AG08395 (cell line): ENCODE measurements at places on chromosomes 4 and X.
A peak's percentile ranks its signal among the peaks of the same experiment; 100 is the strongest.

DNA sequence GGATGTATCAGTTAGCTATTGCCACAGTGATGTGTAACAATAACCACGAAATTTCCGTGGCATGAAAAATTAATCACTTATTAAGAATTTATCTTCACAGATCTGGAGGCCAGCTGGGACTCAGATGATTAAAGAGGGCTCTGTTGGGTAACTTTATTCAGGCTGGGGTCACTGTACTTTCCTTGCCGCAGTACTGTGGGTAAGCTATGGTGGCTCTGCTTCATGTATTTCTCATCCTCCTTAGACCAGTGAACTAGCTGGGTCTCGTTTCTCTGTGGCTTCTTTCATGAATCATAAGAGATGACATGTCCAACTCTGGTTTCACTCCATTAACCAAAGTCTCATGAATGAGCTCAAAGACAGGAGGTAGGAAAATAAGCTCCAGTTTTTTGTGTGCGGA lies 13.5 kb downstream of the TEX13B start:
- DNase-seq, result no peak

DNA sequence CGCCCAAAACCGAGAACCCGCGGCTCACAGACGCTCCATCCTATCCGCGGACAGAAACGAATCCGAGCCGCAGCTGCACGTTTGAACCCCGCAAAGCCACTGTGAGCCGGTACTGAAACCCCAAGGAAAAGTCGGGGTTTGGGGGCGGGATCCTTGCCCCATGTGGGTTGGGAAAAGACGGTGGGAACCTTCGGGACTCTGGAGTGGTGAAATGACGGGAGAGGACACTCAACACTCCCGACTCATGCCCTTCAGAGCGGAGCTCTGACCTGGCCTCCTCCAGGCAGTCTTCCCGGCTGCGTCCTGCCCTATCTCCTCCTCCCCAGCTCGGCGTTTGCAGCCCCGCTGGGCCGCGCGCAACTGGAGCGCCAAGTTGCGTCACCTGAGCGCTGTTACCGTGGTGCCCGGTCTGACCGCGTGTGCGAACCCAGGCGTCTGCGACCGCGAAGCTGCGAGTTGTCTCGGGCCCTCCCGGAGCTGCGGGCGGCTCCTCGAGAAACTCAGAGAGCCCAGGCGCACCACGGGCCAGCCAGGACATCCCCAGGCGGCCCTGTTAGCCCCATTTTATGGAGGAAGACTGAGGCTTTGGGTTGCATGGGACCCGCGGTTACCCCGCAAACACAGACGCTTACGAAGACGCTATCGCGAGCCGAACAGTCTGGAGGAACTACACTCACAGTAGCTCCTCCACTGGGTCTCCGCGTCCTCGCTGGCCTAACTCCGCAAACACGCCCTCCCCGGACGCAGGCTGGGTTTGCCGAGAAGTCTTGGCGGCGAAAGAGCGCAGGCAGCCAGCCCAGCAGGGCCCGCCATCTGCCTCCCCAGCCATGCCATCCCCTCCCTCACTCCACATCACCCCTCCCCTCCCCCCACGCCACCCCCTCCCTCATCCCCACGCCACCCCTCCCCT lies 20.3 kb upstream of the HMX1 start:
- DNase-seq, result no peak

DNA sequence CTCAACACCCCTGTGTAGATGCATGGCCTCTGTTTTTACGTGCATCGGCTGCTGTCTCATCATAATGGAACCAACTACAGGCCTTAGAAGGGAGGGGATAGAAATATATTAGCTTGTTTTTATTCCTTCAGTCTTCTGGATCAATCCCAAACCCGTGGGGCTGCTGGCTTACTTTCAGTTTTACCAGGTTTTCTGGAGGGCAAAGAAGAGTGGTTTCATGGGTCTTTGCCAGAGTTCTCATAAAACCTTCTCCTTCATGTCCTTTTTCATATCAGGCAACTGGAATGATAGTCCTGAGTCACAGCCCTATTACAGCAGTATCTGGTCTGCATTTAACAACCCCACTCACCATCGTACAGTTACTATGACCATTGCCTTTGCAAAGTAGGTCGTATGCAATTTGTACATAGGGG lies 34.6 kb downstream of the PPP2R2C start:
- DNase-seq, result no peak

DNA sequence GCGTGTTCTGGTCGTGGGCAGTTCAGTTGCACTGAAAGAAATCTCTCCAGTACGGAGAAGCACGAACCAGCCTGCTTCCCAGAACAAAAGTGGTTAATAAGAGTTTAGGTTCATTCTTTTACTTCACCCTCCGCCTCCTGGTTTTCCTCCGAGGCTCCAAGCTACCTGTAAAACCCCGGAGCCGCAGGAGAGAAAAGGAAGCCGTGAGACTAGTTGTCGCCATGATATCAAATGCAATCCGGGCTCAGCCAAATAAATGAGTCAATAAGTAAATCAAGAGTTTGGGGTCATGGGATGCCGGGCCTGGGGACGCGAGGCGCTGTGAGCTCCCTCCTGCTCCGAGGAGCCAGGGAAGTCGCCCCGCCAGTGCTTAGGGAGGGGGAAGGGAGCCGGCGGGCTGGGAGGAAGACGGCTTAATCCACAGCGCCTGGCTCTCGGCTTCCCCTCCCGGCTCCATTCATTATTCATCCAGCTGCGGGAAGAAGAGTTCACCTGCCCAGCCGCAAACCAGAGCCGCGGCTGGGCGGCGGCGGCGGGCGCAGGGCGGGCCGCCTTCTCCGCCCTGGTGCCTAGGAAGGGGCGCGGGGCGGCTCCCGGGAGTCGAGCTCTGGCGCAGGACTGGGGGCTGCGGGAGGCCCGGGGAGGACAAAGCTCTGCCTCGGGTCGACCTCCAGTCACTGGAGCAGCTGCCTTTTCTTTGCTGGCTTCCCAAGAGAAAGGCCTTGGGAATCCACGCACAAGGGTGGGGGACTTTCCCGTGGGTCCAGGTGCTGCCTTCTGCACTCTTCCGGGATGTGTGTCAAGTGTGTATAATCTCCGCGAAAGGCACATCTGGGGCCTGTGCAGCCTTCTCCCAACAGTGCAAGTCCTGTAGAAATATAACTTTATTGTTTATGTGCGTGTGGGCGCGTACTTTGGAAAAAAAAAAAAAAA lies 1.7 kb downstream of the FRAS1 start:
- peak; percentile 37 for DNase-seq

GRCh38 chrX:130179579-130180215 lies 7.9 kb downstream of the RAB33A start:
- DNase-seq, result no peak

DNA sequence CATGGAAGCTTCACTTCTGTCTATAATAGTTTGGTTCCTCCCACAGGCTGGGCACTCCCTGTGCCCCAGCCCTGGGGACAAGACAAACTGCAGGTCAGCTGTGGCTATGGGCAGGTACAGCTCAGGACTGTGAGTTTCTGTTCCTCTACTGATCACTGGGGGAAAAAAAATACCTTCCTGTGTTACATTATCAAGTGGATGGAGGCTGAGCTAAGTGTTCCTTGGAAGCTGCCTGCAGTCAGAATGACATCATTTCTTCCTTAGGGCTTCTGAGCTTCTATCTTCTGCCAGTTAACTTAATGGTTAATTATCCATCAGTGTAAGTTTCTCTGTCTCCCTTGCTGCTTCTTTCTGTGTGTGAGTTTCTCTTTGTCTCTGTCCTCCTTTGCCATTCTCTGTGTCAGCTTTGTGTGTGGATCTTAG lies 4.6 kb downstream of the RAB33A start:
- no peak for DNase-seq

DNA sequence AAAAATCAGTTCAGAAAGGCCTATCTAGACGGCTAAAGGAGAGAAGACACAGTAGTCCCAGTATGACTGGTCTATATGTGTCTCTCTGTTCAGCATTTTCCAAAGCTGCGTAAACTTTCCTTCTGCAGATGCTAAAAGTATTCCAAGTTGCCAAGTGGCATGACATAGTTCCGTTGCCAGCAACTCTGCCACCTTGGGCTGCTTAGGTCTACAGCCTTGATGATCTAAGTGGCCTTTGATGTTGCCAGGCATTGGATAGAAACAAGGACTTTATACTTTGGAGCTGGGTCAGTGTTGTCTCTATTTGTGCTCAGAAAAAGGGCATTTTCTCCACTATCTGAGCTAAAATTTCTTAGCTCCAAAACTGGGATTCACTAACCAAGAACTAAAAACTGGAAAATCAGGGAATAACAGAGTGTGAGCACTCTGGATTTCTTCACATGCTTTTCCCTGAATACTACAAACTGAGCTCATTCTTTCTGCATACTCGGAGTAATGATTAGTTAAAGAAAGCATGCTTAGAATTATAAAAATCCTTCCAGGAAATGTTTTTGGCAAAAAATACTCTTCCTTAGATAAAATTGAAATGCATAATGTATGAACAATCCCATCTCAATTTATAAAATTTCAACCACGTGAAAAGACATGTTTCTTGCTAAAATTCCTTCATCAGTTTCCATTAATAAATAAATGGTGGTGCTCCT lies 191.4 kb downstream of the ADAMTS3 start:
- DNase-seq, result peak; percentile 25

DNA sequence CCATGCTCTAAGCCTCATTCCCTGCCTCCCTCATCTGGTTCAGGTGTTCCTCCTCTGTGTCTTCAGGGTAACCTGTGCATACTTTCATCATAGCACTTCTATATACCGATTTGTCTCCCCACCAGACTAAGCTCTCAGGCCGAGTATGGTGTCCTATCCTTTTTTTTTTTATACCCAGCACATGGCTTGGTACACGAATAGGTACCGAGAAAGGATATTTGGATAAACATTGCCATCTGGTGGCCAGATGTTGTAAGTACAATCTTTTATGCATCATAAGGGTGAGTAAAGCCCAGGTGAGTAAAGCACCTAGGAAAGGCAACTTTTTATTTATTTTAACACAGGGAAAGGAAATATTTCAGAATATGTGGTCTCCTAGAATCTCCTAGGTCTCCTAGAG lies 68.4 kb downstream of the MID2 start:
- DNase-seq, result peak; percentile 53

- DNase-seq, result peak; percentile 71
Measured at GRCh38 chr4:80367737-80368136, 32.2 kb downstream of the CFAP299 start.

- DNase-seq, result peak; percentile 24
Measured at GRCh38 chr4:77800483-77801259, 18.5 kb downstream of the CNOT6L start.

- no peak for DNase-seq
Measured at GRCh38 chr4:111934314-111934713, 210.9 kb upstream of the FAM241A start.

- DNase-seq, result peak; percentile 40
Measured at GRCh38 chrX:71143508-71143907, 1.1 kb upstream of the NLGN3 start.

DNA sequence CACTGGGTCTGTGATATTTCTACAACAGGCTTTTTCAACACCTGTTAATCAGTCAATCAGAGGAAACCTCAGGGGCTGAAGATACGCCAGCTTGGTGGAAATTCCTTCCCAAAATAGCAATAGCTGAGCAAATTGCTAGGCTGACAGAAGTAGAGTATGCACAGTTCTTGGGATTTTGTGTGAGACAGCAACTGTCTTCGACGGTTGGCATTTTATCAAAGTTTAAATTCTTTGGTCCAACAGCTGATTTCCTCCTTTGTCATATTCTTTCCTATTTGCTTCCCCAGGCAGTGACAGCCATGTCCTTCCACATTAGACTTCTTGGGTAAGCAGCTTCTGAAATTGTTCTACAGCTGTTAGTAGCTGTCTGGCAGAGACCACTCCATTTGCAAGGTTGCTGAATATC lies 8.0 kb upstream of the PALLD start:
- DNase-seq, result no peak

DNA sequence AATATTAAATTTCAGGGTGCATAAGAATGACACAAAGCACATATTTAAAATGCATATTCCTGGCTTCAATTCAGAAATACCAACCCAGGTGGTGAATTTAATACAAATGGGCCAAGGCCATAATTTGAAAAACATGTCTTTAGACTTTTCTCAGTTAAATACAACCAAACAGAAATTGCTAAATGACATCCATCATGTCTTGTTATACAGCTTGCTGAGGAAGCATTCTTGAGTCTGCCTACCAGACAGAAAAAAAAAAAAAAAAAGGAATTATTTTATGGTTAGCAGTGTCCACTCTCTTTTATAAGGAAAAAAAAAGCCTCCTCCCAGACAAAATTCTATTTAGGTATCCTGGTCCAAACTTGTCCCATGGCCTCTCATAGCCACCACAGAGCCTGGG lies 119.1 kb downstream of the PAPSS1 start:
- no peak for DNase-seq

DNA sequence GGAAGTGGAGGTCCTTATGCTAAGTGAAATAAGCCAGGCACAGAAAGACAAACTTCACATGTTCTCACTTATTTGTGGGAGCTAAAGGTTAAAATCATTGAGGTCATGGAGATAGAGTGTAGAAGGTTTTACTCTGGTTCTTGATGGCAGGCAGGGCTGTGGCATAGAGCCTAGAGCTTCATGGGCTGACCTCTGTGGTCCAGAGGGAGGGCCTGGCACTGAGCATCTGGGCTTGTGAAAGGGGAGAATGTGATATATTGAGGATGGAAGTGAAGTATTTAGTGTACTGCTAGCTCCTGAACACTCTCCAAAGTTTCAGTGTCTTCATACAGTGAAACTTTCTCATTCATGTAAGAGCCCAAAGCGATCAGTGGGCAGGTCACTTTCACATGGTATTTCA lies 71.3 kb upstream of the ANXA3 start:
- DNase-seq, result peak; percentile 4

DNA sequence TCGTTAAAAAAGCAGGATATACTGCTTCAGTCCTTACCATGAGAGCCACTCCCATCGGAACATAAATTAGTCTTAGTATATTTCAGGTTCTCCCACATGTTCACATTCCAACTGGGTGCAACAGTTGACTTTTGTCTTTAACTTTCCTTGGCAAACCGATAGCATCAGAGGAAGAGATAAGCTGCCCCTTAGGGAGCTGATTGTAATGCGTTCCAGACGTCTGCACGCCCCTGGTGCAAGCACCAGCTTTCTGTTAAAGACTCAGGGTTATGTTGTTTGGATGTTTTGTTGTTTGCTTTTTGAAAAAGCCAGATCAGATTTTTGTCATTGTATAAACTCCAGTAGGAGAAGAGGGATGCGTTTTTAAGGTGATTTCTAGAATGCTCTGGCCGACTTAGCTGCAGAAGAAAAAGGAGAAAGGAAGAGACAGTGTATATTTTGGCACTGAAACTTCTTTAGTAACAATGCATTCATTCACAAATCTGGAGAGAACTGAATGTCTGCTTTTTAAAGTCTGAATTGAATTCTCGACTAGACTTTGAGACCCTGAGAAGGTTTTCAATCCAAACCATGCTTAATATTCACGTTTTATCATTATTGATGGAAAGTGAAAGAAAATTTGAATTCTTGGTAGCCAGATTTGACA lies 160.9 kb downstream of the CBR4 start:
- DNase-seq, result no peak

DNA sequence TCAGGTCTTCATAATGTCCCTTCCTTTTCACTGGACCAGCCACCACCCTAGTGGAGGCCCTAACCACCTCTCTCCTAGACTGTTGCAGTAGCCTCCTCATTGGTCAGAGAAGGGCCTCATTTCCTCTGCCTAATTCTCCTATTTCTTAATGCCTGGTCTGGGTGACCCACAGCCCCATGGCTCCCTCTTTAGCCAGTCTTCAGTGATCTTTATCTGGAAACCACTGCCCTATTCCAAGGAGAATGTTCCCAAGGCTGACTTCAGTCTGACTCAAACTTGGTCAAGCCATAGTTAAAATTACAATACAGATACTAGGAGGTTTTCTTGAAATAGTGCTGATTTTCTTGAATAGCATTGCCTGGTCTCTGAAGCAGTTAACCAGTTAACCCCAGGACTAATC lies 53.6 kb upstream of the PRPS1 start:
- DNase-seq, result peak; percentile 29
